ENCODE measurements at places on chromosomes 3 and 15. TPM values are rescaled to one million over a fixed set of nuclear protein-coding genes. Genes with fewer than 3 reads are reported as not detected.

The TRIM42 gene
- total RNA-seq: not detected

The ZNF639 gene
- total RNA-seq: 88.1 TPM

The USP3 gene
- total RNA-seq: 280 TPM

The ZNF80 gene
- 0.16 TPM for total RNA-seq

The SI gene
- total RNA-seq: not detected

The SPESP1 gene
- total RNA-seq: not detected

The MAPKAPK3 gene
- total RNA-seq: 16.4 TPM

The MST1R gene
- 0.89 TPM for total RNA-seq

The PROS1 gene
- not detected for total RNA-seq

The TGM5 gene
- total RNA-seq: not detected

GRCh38 chr3:8554696-8555095 is 53.1 kb downstream of the LMCD1 start:
- DNase-seq: no peak

- H3K27ac ChIP-seq: no peak overlapping the region
- no peak for DNase-seq
- no peaks in the 10 kb centered on the region for H3K36me3 ChIP-seq
- H3K27me3 ChIP-seq: no peaks in the 10 kb centered on the region
- peaks cover 30% of the 10 kb centered on the region for H3K4me1 ChIP-seq
- no peak overlapping the region for H3K4me3 ChIP-seq
Measured at GRCh38 chr15:91956026-91956723, 102.7 kb downstream of the SLCO3A1 start.

DNA sequence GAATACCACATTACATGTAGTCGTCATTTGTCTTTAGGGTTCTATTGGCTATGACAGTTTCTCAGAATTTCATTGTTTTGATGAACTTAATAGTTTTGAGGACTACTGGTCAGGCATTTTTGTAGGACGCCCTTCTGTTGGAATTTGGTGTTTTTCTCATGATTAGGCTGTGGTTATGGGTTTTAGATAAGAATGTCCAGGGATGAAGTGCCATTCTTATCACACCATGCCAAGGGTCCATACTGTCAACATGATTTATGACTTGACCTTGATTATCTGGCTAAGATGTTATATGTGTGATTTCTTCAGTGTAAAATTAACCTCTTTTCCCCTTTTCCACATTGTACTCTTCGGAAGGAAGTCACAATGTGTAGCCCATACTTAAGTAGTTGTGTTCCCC is 135.3 kb downstream of the DIPK2A start:
- no peak overlapping the region for H3K4me3 ChIP-seq
- no peaks in the 10 kb centered on the region for H3K4me1 ChIP-seq
- no peaks in the 10 kb centered on the region for H3K27me3 ChIP-seq
- no peak overlapping the region for H3K27ac ChIP-seq

GRCh38 chr3:27324686-27325085 is 44.5 kb downstream of the NEK10 start:
- H3K4me3 ChIP-seq: no peak overlapping the region
- no peaks in the 10 kb centered on the region for H3K27me3 ChIP-seq
- H3K4me1 ChIP-seq: no peaks in the 10 kb centered on the region
- no peaks in the 10 kb centered on the region for H3K36me3 ChIP-seq

- no peak overlapping the region for H3K4me3 ChIP-seq
- H3K27ac ChIP-seq: no peak overlapping the region
- H3K27me3 ChIP-seq: peaks cover 4% of the 10 kb centered on the region
- no peaks in the 10 kb centered on the region for H3K4me1 ChIP-seq
- H3K36me3 ChIP-seq: no peaks in the 10 kb centered on the region
- DNase-seq: no peak
Measured at GRCh38 chr15:68464448-68465090, 32.6 kb upstream of the ITGA11 start.

DNA sequence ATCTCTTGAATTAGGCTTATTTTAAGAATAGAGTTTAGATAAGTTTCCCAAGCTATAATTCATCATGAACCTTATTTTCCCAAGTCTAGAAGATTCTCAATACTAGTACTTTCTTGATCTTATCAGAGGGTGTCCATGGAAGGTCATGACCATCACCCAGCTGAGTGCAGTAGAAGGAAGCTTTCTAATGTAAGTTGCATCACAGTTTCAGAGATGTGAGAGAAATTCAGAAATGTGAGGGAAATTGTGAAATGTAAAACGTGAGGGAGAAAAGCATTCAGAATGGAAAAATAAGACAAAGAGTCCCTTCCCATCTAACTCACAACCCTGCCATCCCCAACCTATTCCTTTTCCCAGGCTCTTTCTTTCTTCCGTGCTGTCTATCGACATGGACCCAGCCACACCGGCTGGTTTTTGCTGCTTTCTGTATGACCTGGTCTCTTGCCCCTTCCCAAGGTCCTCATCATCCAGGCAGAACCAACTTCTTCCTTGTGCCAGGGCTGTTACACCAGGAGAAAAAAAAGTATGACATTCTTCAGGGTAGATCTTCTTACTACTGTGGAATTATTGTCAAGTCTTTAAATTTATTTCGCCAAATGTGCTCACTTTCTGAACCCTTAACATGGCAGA is 6.7 kb downstream of the CAPN3 start:
- no peaks in the 10 kb centered on the region for H3K27me3 ChIP-seq
- no peak overlapping the region for H3K27ac ChIP-seq
- H3K4me1 ChIP-seq: no peaks in the 10 kb centered on the region
- H3K36me3 ChIP-seq: no peaks in the 10 kb centered on the region

DNA sequence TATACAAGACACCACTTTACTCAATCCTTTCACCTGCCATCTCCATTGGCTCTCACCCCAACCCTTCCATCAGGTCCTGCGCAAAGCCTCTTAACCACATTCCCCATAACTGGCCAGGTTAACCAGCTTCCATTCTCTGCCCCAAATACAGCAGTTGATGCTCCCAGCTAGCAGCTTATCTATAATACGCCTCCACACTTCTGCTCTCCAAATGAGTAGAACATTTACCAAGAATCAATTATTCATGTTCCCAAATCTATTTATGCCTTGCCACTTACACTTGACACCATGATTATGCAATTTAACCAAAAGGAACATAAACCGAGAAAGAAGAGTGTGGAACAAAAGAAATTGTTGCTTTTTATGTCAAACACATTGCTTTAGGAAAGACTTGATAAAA is 103.7 kb upstream of the TPM1 start:
- no peaks in the 10 kb centered on the region for H3K4me1 ChIP-seq
- H3K27me3 ChIP-seq: peaks cover 17% of the 10 kb centered on the region
- no peaks in the 10 kb centered on the region for H3K36me3 ChIP-seq
- H3K4me3 ChIP-seq: no peak overlapping the region

GRCh38 chr3:16994854-16995525 is 110.2 kb downstream of the PLCL2 start:
- no peak overlapping the region for H3K27ac ChIP-seq
- no peak for DNase-seq
- no peaks in the 10 kb centered on the region for H3K27me3 ChIP-seq
- H3K4me3 ChIP-seq: no peak overlapping the region

DNA sequence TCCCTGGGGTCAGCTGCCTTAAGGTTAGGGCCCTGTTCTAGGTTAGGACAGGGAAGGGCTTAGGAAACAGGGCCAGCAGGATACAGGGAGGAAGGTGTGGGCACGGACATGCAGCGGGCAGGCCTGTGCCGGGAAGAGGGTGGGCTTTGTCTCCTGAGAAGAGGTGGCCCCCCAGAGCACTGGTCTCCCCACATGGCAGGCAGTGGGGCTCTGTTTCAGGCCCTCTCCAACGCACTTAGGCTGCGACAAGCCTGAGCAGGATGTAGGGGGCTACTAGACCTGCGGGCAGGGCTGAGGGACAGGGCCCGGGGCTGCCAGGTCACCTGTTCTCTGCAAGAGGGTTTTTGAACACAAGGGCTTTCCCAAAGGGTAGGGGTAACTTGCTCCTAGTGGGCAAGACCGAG is 33.5 kb downstream of the KLF13 start:
- peaks cover 23% of the 10 kb centered on the region for H3K36me3 ChIP-seq
- no peak for DNase-seq
- peak overlapping the region; percentile 99 for H3K27ac ChIP-seq
- H3K4me1 ChIP-seq: peaks cover 99% of the 10 kb centered on the region
- peak overlapping the region; percentile 43 for H3K4me3 ChIP-seq
- H3K27me3 ChIP-seq: no peaks in the 10 kb centered on the region

DNA sequence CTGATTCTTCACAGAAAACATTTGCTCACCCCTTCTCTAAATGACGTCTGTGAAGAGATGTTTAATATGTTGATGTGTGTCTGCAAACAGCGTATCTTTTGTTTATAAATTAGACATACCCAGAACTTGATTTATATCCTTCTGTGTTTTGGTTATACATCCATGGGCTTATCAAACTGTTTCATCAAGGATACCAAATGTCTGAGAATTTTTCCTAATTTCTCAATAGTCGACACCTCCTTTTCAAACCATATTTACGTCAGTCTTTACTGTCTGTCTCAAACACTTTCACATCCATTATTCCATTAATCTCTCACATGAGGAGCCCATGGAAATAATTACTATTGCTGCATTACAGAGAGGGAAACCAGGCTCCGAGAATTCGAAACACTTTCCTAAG is 85.4 kb downstream of the FGF12 start:
- no peak overlapping the region for H3K27ac ChIP-seq
- H3K27me3 ChIP-seq: no peaks in the 10 kb centered on the region
- H3K36me3 ChIP-seq: no peaks in the 10 kb centered on the region
- DNase-seq: no peak

DNA sequence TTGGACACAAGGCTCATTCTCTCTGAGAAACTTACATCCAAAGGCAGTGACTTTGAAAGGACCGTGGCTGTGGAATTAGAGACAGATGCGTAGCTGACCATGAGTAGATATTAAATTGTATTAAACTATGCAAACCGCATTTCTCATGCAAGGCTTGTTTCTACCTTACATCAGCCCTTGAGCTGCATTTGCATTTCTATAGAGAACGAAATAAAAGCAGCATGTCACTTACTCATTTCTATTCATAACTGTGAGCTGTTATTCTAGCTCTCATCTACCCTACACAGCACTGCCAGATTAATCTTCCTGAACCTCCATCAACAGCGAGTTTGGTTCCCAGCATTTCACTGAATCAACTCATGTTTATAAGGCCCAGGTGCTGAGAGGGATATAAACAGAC is 72.3 kb downstream of the THSD4 start:
- no peak for DNase-seq
- H3K27me3 ChIP-seq: peaks cover 6% of the 10 kb centered on the region
- H3K4me1 ChIP-seq: no peaks in the 10 kb centered on the region
- H3K4me3 ChIP-seq: no peak overlapping the region
- no peaks in the 10 kb centered on the region for H3K36me3 ChIP-seq

- H3K36me3 ChIP-seq: no peaks in the 10 kb centered on the region
- H3K4me3 ChIP-seq: no peak overlapping the region
- H3K4me1 ChIP-seq: no peaks in the 10 kb centered on the region
- H3K27ac ChIP-seq: no peak overlapping the region
- no peaks in the 10 kb centered on the region for H3K27me3 ChIP-seq
- no peak for DNase-seq
Measured at GRCh38 chr3:9077029-9077428, 113.8 kb upstream of the RAD18 start.

DNA sequence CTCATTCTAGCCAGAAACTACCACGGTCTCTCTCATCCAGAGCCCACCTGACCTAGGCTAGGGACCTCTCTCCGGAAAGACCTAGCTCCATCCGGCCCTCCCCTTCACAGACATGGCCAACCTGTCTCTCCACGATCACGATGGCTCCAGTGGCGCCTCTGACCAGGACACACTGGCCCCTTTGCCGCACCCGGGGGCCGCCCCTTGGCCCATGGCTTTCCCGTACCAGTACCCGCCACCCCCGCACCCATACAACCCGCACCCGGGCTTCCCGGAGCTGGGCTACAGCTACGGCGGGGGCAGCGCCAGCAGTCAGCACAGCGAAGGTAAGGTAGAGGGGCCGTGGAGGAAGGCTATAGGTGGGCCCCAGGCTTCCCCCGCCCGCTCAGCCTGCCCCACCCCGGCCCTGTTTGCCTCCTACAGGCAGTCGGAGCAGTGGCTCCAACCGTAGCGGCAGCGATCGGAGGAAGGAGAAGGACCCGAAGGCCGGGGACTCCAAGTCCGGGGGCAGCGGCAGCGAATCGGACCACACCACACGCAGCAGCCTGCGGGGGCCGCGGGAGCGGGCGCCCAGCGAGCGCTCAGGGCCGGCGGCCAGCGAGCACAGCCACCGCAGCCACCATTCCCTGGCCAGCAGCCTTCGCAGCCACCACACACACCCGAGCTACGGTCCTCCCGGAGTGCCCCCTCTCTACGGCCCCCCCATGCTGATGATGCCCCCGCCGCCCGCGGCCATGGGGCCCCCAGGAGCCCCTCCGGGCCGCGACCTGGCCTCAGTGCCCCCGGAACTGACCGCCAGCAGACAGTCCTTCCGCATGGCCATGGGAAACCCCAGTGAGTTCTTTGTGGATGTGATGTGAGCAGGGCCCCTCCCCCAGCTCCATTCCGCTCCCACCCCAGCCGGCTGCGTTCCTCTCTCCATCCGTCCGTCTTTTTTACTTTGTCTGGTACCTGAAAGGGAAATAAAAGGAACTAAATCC is 4.5 kb upstream of the AP2M1 start:
- peaks cover 33% of the 10 kb centered on the region for H3K36me3 ChIP-seq
- no peaks in the 10 kb centered on the region for H3K27me3 ChIP-seq
- H3K27ac ChIP-seq: no peak overlapping the region
- no peak overlapping the region for H3K4me3 ChIP-seq

GRCh38 chr15:72220687-72221086 is 10.3 kb downstream of the PKM start:
- no peak overlapping the region for H3K4me3 ChIP-seq
- peaks cover 77% of the 10 kb centered on the region for H3K36me3 ChIP-seq
- no peak overlapping the region for H3K27ac ChIP-seq
- peaks cover 39% of the 10 kb centered on the region for H3K4me1 ChIP-seq
- no peaks in the 10 kb centered on the region for H3K27me3 ChIP-seq

GRCh38 chr15:47806008-47806407 is 88.7 kb downstream of the SEMA6D start:
- no peak overlapping the region for H3K27ac ChIP-seq
- DNase-seq: no peak
- no peak overlapping the region for H3K4me3 ChIP-seq

- H3K27ac ChIP-seq: no peak overlapping the region
- no peak overlapping the region for H3K4me3 ChIP-seq
- no peaks in the 10 kb centered on the region for H3K4me1 ChIP-seq
- no peaks in the 10 kb centered on the region for H3K36me3 ChIP-seq
- no peaks in the 10 kb centered on the region for H3K27me3 ChIP-seq
- no peak for DNase-seq
Measured at GRCh38 chr15:75230551-75231371, 27.4 kb upstream of the GOLGA6C start.

DNA sequence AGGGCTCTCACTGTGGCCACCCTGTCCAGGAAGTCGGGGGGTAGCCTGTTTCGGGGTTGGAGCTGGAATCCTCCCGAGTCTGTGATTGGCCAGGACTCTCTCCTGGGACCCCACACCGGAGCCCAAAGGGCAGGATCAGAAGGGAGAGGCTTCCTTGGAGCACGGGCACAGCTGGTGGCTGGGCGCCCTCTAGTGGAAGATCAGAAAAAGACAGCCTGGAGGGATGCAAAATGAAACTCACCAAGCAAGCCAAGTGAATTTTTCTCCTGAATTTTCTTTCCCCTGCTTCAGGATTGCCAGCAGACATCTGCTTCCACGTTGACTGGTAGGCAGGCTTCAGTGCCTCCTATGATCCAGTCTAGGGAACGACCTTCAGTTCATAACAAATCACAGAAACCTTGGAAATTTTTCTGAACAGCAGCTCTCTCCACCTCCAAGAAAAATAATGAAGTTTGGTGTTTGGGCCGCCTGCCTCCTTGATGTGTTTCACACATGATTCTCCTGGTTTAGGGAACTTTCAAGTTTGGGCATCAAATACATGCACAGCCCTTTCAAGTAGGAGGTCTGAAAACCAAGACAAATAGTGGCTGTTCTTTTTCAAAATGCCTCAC is 224.6 kb downstream of the VPS13C start:
- H3K27me3 ChIP-seq: peaks cover 10% of the 10 kb centered on the region
- H3K4me1 ChIP-seq: peaks cover 10% of the 10 kb centered on the region
- peak; percentile 40 for DNase-seq
- H3K36me3 ChIP-seq: no peaks in the 10 kb centered on the region
- no peak overlapping the region for H3K27ac ChIP-seq

Measured in CD4-positive, alpha-beta T cell (primary cell).